NCI-H1417 (cell line): ENCODE measurements at places on chromosomes 6 and 20.

GRCh38 chr6:69835414-69836179 is 30.8 kb upstream of the COL19A1 start:
- peak; percentile 7 for DNase-seq

GRCh38 chr6:41228096-41228495 is at the start of gene TREML4:
TSS of gene TREML4 (plus strand) at chr6:41228349. CDS start at chr6:41228428, 79 bp downstream.
- DNase-seq = no peak

DNA sequence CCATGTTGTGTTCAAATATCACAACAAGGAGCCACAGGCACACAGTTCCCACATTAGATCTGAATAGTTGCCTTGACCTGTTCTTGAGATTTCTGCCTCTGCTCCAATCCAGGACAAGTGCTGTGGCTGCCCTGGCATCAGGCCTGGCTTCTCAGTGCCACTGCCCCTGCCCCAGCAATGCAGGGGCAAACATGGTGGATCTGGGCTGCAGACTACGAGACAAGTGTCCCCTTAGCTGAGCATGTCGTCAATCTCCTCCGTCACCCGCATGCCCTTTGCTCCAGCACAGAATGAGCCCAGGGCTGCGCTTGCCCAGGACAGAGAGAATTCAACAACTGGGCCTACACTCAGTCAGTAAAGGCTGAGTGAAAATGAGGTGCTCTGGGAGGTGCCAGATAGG is 201.6 kb downstream of the SYNDIG1 start:
- DNase-seq = no peak

DNA sequence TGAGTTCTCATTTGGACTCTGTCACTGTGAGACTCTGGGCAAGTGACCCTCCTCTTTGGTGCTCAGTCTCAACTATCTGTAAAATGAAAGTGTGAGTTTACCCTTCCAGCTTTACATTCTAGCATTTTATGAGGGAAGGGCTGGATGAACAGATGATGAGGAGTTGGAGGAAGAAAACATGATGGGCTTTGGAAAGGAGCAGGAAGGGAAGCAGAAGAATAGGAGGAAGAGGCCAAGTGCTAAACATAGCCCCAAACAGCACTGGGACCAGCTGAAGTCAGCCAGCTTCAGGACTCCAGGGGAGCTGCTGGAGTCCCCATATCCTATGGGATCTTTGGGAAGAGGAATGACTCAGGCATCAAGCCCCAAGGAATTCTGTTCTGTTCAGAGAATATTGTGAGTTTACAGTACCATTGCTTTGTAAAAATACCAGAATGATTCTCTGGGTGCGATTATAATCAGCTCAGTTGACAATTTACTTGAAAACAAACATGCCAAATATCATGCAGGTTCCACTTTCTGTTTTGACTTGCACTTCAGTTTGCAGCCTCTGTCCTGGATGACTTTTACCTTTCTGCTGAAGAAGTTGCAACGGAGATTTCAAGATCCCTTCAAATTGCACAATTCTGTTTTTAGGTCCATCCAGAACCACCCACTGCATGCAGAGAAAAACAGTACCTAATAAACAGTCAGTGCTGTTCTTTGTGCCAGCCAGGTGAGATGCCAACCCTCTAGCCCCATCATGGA is 3.2 kb downstream of the CD40 start:
- DNase-seq = no peak

- DNase-seq = peak; percentile 71
Measured at GRCh38 chr20:33568868-33569801, 79.2 kb downstream of the CBFA2T2 start.

GRCh38 chr6:89934685-89935366 is 40.6 kb downstream of the GJA10 start:
- no peak for DNase-seq

DNA sequence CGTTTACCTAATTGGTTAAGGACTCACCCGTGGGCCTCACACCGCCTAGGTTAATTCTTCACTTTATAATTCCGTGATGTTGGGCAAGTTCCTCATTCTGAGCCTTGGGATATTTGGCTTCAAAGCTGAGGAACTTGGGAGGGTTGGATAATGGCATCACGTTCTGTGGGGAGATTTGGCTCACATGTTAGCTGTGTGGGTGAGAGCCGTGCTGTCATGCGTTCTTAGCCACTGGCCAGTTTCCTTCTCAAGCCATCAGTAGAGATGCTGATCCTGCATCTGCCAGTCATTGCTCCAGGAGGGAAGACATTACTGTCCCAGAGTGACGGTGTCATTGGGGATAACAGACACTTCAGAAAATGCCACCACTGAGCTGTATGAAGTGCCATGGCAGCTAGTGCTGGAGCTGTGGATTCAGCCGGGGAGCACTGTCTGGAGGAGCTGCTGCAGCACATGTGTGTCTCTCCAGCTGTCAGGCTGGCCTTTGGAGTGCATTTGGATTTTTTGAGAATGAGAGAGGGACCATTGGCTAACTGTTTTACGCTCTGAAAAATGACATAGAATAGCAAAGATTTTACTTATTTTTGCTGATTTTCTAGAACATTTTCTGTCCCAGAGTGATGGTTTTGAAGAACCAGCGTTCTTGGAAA is 16.5 kb downstream of the IGF2R start:
- no peak for DNase-seq

DNA sequence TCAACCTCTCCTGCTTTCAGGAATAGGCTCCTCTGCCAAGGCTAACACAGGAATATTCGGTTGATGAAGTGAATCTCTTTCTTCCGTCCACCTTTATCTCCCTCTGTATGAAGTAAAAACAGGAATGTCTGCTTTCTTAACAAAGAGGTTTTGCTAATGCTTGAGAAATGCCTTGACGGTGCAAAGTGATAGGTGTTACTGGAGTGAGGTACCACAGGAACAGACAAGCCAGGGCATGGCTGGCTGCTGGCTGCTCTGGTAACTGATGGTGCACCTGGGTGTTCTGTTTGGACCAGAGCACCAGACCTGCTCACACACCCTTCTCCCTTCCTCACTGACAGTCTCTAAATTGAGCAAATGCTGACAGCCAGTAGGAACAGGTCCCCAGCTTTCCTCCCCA is 174.0 kb upstream of the FBXL4 start:
- DNase-seq = no peak

GRCh38 chr6:125932451-125932795 is 24.1 kb upstream of the HINT3 start:
- no peak for DNase-seq

DNA sequence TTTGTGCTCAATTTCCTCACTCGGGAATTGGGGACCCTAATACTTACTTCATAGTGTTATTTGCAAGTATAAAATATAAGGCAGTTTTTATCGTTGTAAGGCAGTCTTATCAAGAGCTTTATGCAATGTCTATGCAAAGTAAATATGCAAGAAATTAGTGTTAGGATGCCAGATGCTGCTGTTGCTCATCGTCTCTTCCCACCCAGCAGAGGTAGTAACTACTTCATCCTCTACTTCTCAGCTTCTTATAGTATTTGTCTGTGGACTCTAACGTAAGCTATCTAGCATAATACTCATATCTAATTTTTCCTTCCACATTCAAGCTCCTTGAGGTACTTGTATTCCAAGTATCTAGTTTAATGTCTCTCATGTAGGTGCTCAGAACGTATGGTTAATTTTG is 11.6 kb downstream of the PLCG1 start:
- DNase-seq = no peak

DNA sequence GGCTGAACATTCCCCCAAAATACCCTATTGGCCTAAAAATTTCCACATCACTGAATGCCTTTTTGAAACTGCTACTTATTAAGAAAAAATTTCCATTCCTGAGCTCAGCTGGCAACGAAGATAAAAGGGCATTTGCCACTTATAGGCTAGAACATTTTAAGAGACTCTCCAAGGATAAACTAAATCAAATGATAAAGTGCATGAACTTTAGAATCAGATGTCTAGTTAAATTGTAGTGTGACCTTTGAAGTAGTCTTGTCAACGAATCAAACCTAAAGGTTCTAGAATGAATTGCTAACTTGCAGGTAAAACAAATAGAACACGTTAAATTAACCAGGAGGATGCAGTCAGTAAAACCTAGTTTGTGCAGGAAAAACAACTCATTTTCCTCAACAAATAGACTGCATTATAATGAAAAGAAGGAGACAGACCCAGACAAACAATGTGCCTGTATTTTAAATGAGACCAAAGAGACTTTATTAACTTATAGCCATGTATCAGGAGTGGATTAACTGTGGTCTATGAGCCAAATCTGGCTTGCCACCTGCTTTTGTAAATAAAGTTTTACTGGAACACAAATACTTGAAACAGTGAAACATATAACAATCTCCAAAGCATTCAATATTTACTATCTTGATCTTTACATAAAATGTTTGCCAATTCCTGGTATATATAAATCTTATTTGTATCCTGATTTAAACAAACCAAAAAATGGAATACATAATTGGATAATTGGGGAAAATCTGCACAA is 184.4 kb downstream of the MEI4 start:
- DNase-seq = no peak

DNA sequence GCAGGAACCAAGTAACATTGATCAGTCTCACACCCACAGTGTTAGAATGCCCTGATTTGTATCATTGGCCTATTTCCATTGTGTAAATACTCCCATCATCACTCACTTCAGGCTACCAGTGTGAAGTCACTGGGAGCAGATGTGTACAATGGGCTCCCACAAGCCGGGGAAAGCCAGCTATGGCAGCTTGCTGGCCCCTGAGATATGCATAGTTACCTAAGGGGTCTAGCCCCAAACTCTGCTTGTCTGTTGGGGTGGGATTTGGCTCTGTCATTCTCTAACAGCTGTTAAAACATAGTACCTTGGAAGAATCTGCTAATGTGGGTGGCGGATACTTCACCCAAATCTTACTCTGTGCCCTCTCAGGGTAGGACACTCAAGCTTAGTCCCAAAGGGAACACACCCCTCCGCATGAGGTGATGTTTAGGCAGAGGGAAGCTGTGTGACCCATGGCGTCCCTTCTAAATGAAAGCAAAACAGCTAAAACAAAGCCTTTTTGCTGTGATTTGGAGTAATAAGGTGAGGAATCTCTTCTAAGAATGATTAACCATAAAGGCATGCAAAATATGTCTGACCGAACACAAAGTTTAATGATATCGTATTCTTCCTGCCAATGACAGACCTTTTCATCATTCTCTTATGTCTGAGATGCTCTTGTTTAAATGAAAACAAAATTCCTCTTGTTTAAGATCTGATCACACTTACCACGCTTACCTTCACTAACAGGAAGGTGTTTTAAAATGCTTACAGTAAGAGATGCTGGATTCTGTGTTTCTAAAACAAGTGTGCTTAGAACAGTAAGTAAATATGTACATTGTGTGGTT is 45.9 kb upstream of the PXDC1 start:
- DNase-seq = no peak

GRCh38 chr6:106974336-106974998 is at the start of gene CD24:
TSS of gene CD24 (minus strand) at chr6:106974729. CDS start at chr6:106974646, 83 bp downstream.
- DNase-seq = peak; percentile 83

- no peak for DNase-seq
Measured at GRCh38 chr6:61755739-61756138, 530.3 kb downstream of the KHDRBS2 start.

- DNase-seq = no peak
Measured at GRCh38 chr6:93139408-93140081, 279.8 kb downstream of the EPHA7 start.

- DNase-seq = peak; percentile 70
Measured at GRCh38 chr20:51562332-51563173, 20.0 kb upstream of the NFATC2 start.

GRCh38 chr6:106748547-106749207 is 119.3 kb downstream of the QRSL1 start:
- no peak for DNase-seq

- no peak for DNase-seq
Measured at GRCh38 chr6:131575834-131576478, 2.9 kb downstream of the ARG1 start.

GRCh38 chr6:13470238-13471140 is 16.9 kb downstream of the GFOD1 start:
- DNase-seq = no peak

DNA sequence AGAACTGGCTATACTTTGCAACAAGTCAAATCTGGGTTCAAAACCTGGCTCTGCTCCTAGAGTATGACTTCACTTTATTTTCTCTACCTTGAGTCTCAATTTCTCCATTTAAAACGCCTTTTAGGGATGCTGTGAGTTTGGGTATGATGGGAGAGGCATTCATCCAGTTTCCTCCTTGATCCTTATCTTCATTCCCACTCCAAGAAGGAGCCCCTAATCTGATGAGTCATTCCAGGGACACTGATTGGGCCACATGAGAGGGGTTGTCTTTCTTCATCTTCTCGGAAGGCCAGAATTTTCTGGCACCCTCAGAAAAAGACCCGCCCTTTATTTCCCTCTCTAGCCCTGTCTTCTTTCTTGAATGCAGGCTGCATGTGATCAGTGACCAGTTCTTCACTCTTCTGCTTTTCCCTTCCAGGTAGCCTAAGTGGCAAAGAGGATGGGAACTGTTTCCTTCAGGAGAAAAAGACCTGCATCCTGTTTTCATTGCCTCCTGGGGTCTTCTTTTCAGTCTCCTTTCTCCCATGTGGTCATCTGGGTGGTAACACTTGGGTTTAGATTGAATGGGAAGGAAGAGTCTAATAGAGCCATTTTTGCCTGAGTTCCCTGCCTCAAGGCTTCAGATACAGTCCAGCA is 32.1 kb upstream of the PNRC1 start:
- no peak for DNase-seq

GRCh38 chr6:25052181-25052580 is 116.4 kb upstream of the RIPOR2 start:
- no peak for DNase-seq

DNA sequence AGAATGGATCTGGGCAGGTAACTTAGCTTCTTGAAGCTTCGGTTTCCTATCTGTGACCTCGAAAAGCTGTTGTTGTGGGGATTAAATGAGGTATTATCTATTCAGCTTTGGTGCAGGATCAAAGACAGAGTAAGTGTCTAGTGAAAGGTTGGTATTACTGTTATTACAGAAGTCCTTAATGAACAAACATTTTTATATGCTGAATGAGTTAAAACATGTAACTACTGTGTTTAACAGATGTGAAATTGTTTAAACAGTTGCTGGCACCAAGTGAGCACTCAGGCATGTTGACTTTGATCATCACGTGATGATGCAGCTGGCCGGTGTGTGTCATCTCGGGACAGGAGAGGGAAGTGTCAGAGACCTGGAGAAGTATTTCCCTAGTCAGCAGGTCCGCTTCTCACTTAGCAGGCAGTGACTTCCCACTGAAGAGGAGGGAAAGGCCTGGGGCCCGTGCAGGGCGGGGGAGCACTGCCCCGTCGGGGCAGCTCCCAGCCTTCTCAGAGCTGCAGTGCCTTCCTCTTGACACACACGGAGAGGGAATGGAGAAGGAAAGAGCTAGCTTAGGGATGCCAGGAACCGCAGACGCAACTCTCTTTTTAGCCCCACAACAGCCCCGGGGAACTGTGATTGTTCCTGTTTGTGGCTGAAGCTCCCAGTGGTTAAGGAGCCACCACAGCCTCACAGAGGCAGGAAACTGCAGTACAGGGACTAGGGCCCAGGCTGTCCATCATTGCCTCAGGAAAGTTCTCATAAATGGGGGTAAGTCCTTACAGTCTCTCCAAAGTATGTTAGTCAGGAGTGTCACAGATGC is 18.0 kb downstream of the TUBB2A start:
- DNase-seq = peak; percentile 82
